ENCODE measurements at places on chromosomes 4 and X. TPM values are rescaled to one million over a fixed set of nuclear protein-coding genes. Genes with fewer than 3 reads are reported as not detected.

HHIP gene
- total RNA-seq = not detected

APOOL gene
- total RNA-seq = 10.6 TPM

MAGEA4 gene
- total RNA-seq = not detected

POF1B gene
- 0.33 TPM for total RNA-seq

IKBKG gene
- total RNA-seq = 51.9 TPM

AMTN gene
- total RNA-seq = not detected

PCDH18 gene
- total RNA-seq = 0.18 TPM

ATP10D gene
- total RNA-seq = 7.4 TPM

CYBB gene
- not detected for total RNA-seq

TRIM60 gene
- not detected for total RNA-seq

HNRNPDL gene
- total RNA-seq = 291 TPM

CD38 gene
- 128 TPM for total RNA-seq

SLC26A1 gene
- 0.20 TPM for total RNA-seq

TCEAL9 gene
- total RNA-seq = 0.50 TPM

NXF3 gene
- total RNA-seq = not detected

NXF2B gene
- not detected for total RNA-seq

ZAR1 gene
- total RNA-seq = not detected

Data from activated CD4-positive, alpha-beta memory T cell treated with anti-CD3 and anti-CD28 coated beads, Interleukin-2, amount 10 ng/mL, durations not matched to agents 7 days and 5 days (primary cell).